ENCODE measurements at places on chromosomes 2 and 18.

DNA sequence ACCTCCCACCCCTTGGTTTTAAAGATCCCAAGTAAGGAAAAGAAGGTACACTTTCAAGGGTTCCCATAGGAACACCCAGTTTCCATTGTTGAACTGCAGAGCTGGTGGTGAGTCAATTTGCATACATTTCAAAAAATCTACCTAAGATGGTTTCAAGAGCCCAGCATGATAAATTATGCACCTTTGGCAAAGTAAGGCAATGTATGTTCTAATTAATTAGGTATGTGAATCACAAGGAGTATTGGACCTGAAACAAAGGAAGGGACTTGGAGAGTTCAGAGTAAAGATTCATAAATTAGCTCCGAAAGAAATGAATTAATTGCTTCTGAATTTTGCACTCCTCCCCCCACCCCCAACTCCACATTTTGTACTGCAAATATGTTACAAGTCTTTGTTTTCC, 459.7 kb downstream of the LRATD1 start:
- no peak for DNase-seq

- DNase-seq = no peak
These were observed 34.7 kb upstream of the FAM124B start for GRCh38 chr2:224436634-224437033.

DNA sequence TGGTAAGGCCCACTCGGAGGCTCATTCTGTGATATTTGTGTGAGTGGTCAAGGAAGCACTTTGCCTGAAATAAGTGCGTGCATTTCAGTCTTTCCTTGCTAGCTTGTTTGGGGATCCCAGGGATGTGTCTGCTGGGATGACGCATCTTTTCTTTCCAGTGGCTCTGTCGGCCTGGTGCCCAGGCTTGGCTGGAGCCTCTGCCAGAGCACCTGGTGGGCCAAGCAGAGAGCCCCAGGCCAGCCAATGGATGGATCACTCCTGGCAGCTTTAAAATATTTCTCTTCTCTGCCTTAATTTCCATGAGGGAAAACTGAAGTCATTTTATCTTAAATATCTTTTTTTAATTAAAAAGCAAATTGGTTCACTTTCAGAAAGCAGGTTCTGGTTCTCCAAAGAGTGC, 501.8 kb upstream of the HS6ST1 start:
- DNase-seq = no peak

DNA sequence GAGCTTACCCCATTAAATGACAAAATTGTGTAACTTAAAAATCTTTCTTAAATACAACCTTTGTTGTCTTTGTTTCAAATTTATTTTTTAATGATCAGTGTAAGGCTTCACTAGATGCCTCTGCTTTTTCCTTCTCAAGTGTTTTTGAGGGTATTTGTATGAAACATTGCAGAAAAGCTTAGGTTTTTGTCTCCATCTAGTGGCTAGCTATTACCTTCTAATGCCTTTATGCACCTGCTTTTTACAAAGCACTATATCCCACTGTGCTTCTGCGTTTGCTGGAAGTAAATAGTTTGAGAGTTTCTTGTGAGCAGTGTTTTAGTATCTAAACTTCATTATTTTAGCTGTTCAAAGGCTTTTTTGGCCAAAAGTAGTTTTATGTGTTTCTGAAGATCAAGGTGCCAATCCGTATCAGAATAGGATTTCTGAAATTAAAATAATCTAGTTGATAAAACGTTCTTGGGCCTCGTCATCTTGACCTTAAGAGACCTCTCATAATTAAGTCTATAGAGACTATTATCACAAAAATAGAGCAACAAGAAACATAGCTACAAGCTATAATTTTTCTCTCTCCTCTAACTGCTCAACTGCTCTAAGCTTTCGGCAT, 47.0 kb downstream of the IWS1 start:
- no peak for DNase-seq

DNA sequence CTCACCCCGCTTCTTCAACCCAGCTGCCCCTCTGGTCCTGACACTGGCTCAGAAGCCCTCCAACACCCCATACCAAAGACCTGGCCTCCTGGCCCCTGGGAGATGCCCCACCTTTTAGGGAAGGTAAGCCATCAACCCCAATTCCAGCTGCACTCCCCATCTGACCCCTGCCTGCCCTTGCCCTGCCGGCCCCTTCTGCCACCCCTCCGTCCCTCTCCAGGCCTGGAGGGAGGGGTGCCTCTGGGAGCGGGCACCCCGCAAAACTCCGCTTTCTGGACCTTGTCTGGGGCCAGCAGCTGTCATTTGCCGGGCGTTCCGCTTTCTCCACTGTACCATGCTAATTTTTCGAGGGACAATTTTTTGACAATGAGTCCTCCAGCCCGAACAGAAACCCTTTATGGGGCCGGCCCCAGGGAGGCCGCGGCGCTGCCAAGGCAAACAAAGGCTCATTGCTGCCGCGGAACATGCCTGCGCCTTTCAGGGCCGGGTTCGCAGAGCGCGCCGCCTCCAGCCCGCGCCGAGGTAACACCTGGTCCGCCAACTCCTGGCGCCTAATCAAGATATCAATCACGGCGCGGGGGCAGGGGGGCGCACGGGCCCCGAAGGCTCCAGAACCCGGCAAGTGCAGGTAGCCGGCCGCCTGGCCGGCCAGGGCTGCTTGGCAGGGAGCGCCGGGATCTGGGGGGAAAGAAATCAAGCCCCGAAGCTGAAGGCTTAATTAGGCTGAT, 96.0 kb downstream of the INHBB start:
- DNase-seq = no peak

DNA sequence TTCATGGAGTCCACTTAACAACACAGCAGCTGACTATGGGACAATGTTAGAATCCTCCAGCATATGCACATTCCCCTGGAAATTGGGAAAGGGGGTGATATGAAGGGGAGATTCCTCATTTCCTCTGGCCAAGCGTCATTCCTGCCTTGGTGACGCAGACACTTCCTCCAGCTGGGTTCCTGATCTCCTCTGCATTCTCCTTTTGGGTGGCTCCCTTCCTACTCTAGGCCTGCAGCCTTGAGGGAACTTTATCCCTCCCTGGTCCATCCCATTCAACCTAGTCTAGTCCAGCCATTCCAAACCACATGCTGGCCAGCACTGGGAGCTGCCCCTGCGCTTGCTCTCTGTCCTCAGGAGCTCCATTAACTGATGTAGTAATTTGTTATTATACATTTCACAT, 216.8 kb downstream of the VAPA start:
- no peak for DNase-seq

- DNase-seq = no peak
These were observed 294.4 kb upstream of the EPC2 start for GRCh38 chr2:148350199-148350598.
